ENCODE measurements at places on chromosomes 12 and 14.

DNA sequence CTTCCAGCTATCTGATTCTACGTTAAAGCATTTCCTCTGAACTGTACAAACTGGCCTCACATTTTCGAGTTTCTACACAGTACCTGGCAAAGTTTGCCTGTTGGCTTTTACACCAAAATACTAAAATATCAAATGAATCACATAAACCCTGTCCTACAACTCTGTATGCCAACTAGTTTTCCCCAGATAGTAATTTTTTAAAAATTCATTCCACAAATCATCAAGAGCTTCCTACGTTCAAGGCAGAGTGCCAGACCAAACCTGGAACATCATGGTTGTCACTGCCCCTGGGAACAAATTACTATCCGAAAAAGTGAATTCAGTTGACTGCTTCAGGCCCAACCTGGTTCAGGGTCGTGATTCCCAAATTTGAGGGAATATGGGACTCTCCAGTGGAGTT is 2.1 kb downstream of the TMEM30B start:
- H3K4me3 ChIP-seq: peak overlapping the region; percentile 89
- peaks cover 6% of the 10 kb centered on the region for H3K36me3 ChIP-seq
- DNase-seq: no peak
- peaks cover 5% of the 10 kb centered on the region for H3K27me3 ChIP-seq

DNA sequence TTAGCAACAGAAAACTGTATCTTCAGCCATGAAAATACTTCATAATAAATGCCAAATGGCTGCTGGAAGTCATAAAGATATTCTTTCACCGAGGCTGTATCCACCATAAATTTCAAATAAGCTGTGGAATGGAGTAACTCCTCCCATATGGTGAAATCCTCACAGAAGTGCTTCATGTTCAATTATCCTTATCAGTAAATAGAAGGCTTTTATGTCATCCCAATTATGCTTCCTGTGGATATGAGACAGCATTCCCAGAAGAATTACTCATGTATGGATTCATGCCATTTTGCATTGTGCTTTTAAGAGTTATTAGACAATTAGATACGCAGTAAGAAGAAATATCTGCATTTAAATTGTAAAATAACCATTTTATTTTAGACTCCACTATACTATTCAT is 99.0 kb downstream of the RTN1 start:
- DNase-seq: no peak
- no peak overlapping the region for H3K4me3 ChIP-seq
- no peaks in the 10 kb centered on the region for H3K27me3 ChIP-seq
- H3K27ac ChIP-seq: no peak overlapping the region
- no peaks in the 10 kb centered on the region for H3K4me1 ChIP-seq
- peaks cover 2% of the 10 kb centered on the region for H3K36me3 ChIP-seq

DNA sequence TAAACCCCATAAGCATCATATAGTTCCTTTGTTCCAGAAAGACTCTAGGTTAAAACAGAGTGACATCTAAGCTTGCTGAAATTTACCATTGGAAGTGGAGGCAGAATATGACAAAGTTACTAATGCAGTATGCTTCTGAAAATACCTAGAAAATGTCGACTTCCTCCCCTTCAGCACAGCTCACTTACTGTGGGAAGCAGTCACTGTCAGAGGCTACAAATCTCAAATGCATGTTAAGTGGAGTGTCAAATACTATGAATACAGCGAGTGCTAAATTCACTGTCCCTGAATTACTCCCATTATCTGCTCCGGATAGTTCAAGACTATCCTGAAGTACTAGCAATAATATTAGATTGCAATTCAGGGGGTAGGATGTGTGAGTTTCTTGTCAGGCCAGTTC is 1454.6 kb downstream of the AACS start:
- H3K27ac ChIP-seq: no peak overlapping the region
- H3K4me3 ChIP-seq: no peak overlapping the region
- peaks cover 9% of the 10 kb centered on the region for H3K27me3 ChIP-seq
- H3K4me1 ChIP-seq: no peaks in the 10 kb centered on the region
- H3K36me3 ChIP-seq: no peaks in the 10 kb centered on the region

DNA sequence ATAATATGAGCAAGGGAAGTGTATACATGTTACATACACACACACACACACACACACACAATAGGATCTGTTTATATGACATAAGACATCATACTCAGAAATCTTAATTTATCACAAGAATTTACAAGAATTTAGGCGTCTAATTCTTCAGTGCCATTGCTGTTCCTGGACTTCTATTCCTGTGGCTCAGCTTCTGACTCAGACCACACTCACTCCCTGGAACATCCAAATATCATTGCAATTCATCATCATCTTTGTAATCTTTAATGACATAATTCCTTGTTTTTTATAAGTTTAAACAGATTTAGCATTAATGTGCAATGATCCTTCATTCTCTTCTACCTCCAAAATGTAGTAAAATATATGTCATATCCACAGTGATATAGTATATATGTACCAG is 544.2 kb downstream of the FOXG1 start:
- no peaks in the 10 kb centered on the region for H3K27me3 ChIP-seq
- H3K4me1 ChIP-seq: no peaks in the 10 kb centered on the region
- H3K4me3 ChIP-seq: no peak overlapping the region
- DNase-seq: no peak
- H3K27ac ChIP-seq: no peak overlapping the region

GRCh38 chr14:81555051-81555450 is 21.4 kb upstream of the SEL1L start:
- H3K4me1 ChIP-seq: no peaks in the 10 kb centered on the region
- H3K27ac ChIP-seq: no peak overlapping the region
- no peaks in the 10 kb centered on the region for H3K36me3 ChIP-seq
- DNase-seq: no peak
- H3K4me3 ChIP-seq: no peak overlapping the region
- no peaks in the 10 kb centered on the region for H3K27me3 ChIP-seq

DNA sequence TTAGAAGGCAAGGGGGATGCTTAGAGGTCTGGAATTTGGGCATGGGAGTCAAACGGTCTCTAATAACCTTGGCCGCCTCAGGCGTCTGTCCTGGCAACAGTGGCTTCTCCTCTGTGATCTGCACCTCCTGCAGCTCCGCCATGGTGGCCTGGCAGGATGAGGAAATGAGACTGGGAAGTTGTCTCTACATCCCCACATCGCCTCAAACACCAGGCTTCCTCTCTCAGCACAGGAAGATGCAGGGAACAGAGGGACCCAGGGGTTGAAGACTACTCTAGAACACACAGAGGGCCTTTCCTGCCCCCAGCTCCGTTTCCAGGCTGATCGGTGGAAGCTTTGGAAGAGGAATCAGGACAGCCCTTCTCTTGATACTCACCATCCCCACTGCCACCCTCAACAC is 1.7 kb downstream of the NDRG2 start:
- H3K36me3 ChIP-seq: peaks cover 9% of the 10 kb centered on the region
- H3K4me3 ChIP-seq: peak overlapping the region; percentile 88
- no peak for DNase-seq
- H3K27me3 ChIP-seq: no peaks in the 10 kb centered on the region
- H3K27ac ChIP-seq: no peak overlapping the region
- peaks cover 6% of the 10 kb centered on the region for H3K4me1 ChIP-seq

- H3K27ac ChIP-seq: no peak overlapping the region
- peaks cover 38% of the 10 kb centered on the region for H3K27me3 ChIP-seq
- H3K36me3 ChIP-seq: no peaks in the 10 kb centered on the region
- no peak for DNase-seq
- no peak overlapping the region for H3K4me3 ChIP-seq
- no peaks in the 10 kb centered on the region for H3K4me1 ChIP-seq
Measured at GRCh38 chr12:5779401-5779800, 165.7 kb downstream of the ANO2 start.

DNA sequence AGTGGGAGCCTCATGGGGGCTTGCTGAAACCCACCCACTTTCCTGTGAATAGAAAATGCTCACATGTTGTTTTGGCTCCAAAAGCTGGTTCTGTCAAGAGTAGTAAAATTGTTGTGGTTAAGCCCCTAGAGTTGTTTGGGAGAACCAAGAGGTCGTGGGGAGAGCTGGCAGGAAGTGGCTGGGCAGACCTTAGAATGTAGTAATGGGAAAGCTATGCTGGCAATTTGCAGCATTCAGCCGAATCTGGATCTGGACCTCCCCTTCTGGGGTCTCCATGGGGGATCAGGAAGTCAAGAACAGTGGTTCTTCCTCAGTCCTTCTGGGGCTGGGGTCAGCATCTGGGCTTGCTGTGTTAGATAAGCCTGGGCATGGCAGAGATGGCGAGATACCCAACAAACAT is 150.6 kb upstream of the TBX3 start:
- H3K27me3 ChIP-seq: no peaks in the 10 kb centered on the region
- DNase-seq: no peak
- H3K4me3 ChIP-seq: no peak overlapping the region
- no peak overlapping the region for H3K27ac ChIP-seq
- H3K4me1 ChIP-seq: no peaks in the 10 kb centered on the region

GRCh38 chr12:51395283-51396230 is 4.4 kb upstream of the GALNT6 start:
- H3K27me3 ChIP-seq: no peaks in the 10 kb centered on the region
- peak overlapping the region; percentile 70 for H3K4me3 ChIP-seq
- peaks cover 8% of the 10 kb centered on the region for H3K36me3 ChIP-seq

GRCh38 chr12:104469066-104469465 is 12.3 kb downstream of the CHST11 start:
- no peak overlapping the region for H3K27ac ChIP-seq
- H3K4me1 ChIP-seq: peaks cover 89% of the 10 kb centered on the region
- no peak for DNase-seq
- peaks cover 7% of the 10 kb centered on the region for H3K36me3 ChIP-seq

DNA sequence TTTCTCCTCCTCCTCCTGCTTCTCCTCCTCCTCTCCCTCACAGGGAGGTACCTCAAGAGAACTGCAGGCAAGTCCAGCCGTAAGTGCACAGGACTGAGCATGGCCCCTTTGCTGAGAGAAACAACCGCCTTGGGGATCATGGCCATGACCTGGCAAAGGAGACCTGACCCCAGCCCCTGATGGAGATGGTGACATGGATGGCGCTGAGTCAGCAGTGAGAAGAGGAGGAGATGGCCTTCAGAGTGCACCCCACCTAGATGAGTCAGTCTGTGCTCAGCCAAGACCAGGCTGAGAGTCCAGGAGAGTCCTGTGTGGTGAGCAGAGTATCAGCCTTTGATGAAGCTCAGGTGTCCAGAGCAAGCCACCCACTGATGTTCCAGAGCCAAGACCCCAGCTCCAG is 36.4 kb downstream of the MEG3 start:
- H3K36me3 ChIP-seq: no peaks in the 10 kb centered on the region
- H3K27me3 ChIP-seq: peaks cover 33% of the 10 kb centered on the region
- H3K27ac ChIP-seq: no peak overlapping the region
- DNase-seq: no peak
- H3K4me1 ChIP-seq: no peaks in the 10 kb centered on the region
- no peak overlapping the region for H3K4me3 ChIP-seq

- no peak overlapping the region for H3K4me3 ChIP-seq
- H3K27ac ChIP-seq: no peak overlapping the region
- H3K4me1 ChIP-seq: no peaks in the 10 kb centered on the region
- no peaks in the 10 kb centered on the region for H3K27me3 ChIP-seq
Measured at GRCh38 chr12:91176358-91176757, 6.3 kb downstream of the DCN start.

GRCh38 chr14:42001431-42001830 is 394.8 kb downstream of the LRFN5 start:
- H3K27ac ChIP-seq: no peak overlapping the region
- H3K4me3 ChIP-seq: no peak overlapping the region
- no peaks in the 10 kb centered on the region for H3K27me3 ChIP-seq
- H3K4me1 ChIP-seq: no peaks in the 10 kb centered on the region

- no peak overlapping the region for H3K4me3 ChIP-seq
- no peak for DNase-seq
- no peaks in the 10 kb centered on the region for H3K27me3 ChIP-seq
- no peaks in the 10 kb centered on the region for H3K36me3 ChIP-seq
- no peak overlapping the region for H3K27ac ChIP-seq
- peaks cover 7% of the 10 kb centered on the region for H3K4me1 ChIP-seq
Measured at GRCh38 chr14:34324363-34324795, 137.7 kb downstream of the SPTSSA start.

- H3K4me3 ChIP-seq: peak overlapping the region; percentile 51
- peaks cover 12% of the 10 kb centered on the region for H3K27me3 ChIP-seq
- H3K4me1 ChIP-seq: peaks cover 44% of the 10 kb centered on the region
- H3K36me3 ChIP-seq: no peaks in the 10 kb centered on the region
- no peak for DNase-seq
Measured at GRCh38 chr12:9794484-9795093, 32.7 kb upstream of the KLRF1 start.

DNA sequence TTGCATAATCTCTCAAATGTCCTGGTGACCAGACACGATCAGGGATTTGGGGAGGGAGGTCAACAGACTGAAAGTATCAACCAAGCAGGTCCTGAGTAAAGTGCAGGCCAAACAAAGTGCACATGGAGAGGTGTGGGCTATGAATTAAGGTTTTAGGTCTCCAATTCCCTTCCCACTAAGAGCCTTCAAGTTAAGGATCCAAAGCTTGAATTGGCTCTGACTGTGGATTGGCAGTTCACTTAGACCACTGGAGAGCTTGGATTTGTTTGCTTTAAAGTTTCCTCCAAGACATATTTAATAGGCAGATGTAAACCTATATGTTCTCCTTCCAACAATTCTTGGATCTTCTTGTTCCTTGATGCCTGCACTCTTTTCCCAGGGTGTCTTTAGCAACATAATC is 129.6 kb upstream of the IGF1 start:
- no peak overlapping the region for H3K4me3 ChIP-seq
- peaks cover 18% of the 10 kb centered on the region for H3K27me3 ChIP-seq
- no peaks in the 10 kb centered on the region for H3K4me1 ChIP-seq
- H3K27ac ChIP-seq: no peak overlapping the region
- H3K36me3 ChIP-seq: no peaks in the 10 kb centered on the region

DNA sequence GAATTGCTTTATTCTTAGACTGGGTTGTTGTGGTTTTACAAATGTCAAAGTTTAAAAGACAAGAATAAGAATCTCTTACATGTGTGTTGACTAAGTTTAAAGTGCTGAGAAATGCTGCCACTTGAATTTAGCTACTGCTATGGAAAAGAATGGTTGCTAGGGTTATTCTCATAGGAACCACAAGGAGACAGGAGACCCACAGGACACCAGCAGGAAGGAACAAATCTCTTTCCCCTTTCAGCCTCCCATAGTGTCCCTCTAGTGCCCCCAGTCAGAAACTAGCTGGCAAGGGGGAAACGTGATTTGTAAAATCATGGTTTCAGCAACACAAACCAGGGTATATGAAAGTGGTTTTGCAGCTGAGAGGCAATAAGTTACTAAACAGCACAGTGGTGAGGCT is 102.7 kb downstream of the ST8SIA1 start:
- no peak for DNase-seq
- no peaks in the 10 kb centered on the region for H3K27me3 ChIP-seq
- H3K27ac ChIP-seq: no peak overlapping the region
- peaks cover under 1% of the 10 kb centered on the region for H3K4me1 ChIP-seq

- peaks cover 18% of the 10 kb centered on the region for H3K36me3 ChIP-seq
- H3K4me1 ChIP-seq: peaks cover 51% of the 10 kb centered on the region
- H3K27ac ChIP-seq: peak overlapping the region; percentile 93
Measured at GRCh38 chr14:101716077-101716950, 45.2 kb upstream of the PPP2R5C start.

DNA sequence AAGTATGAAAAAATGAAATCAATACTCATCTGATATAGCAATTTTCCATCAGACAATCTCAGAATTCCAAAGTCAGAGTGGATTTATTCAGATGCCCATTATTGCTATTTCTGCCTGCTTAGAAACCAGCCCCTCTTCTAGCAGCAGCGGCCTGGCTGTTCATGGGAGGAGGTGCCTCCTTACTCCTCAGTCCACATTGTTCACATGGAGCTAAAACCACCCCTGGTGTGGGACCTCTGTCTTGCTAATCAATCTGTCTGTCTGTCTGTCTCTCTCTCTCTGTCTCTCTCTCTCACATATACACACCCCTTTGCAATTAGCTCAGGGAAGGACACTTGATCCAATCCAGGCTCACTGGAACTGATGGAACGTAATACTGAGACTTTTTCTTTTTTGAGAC is 176.1 kb downstream of the APAF1 start:
- no peaks in the 10 kb centered on the region for H3K36me3 ChIP-seq
- no peak for DNase-seq
- H3K4me3 ChIP-seq: no peak overlapping the region
- no peak overlapping the region for H3K27ac ChIP-seq
- H3K4me1 ChIP-seq: no peaks in the 10 kb centered on the region
- H3K27me3 ChIP-seq: peaks cover 22% of the 10 kb centered on the region

Data from central memory CD8-positive, alpha-beta T cell (primary cell).